Stimulated activated CD4-positive, alpha-beta T cell treated with anti-CD3 and anti-CD28 coated beads, TNF-alpha, amount 100 ng/mL, for 1 hour (primary cell): ENCODE measurements at places on chromosomes 3 and 15.

DNA sequence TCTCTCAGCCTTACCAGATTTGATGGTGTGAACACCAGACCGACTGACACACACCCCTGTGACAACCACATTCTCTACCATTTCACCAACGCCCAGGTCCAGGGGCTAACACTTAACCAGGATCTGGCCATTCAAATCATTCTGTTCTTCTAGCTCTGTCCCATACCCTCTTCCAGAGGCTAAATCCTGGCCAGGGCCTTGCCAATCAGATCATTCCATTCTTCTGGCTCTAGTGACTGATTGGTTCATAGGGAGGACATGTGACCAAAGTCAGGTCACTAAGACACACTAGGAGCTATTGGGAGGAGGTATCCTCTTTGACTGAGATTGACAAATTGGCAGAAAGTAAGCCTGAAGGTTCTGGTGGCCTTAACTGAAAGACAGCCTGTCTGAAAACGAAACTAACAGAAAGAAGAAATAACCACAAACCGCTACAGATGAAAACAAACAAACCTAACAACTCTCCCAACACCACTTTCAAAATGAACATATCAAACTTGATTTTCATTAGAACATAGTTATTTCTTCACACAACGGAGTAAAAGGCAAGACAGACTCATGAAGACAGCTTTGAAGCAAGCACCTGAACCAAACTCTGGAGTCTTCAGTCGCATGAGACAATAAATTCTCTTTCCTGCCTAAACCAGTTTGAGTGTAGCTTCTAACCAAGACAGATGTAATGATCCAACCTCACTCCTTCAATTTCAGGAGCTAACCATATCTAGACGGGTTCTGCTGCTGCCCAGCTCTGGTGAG lies 68.5 kb downstream of the TRANK1 start:
- DNase-seq: no peak

DNA sequence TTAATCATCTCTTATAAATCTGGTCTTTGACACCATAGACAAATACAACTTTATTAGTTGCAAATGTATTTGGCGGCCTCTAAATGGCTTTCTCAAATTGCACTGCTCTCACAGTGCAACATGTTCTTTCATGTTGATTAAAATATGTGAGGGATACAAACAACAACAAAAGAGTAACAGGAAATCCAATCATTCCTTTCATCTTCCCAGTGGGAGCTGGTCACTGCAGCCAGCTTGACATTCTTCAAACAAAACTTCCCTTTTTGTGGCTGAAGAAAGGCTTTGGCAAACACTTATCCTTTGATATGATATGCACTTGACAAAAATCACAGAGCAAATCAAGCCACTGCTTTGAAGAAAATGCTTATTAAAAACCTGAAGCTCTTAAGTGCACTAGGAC lies 973.6 kb downstream of the EPHA3 start:
- no peak for DNase-seq

DNA sequence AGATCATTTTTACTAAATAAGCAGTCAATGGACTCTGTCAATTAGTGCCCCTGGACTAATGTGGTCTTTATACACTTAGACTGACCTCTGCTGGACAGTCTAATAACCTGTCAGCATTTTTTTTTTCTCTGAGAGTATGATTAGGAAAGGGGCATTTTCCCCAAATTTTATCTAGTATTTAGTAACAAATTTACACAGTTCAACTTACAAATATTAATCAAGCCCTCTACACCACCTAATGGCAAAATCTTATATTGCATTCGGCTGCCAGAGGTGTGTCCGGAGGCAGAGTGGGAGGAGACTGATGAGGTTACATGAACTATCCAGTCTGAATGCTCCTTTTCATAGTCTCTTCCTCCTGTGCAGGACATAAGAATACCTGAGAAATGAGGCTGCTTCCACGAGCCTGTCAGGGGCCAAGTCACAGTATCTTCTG lies 36.0 kb upstream of the COLQ start:
- DNase-seq: no peak

- no peak for DNase-seq
These were observed 70.6 kb downstream of the USF3 start for GRCh38 chr3:113625834-113626233.

- no peak for DNase-seq
These were observed 65.1 kb upstream of the KLF13 start for GRCh38 chr15:31261266-31262142.

GRCh38 chr3:124607163-124607562 lies 123.1 kb upstream of the UMPS start:
- no peak for DNase-seq

DNA sequence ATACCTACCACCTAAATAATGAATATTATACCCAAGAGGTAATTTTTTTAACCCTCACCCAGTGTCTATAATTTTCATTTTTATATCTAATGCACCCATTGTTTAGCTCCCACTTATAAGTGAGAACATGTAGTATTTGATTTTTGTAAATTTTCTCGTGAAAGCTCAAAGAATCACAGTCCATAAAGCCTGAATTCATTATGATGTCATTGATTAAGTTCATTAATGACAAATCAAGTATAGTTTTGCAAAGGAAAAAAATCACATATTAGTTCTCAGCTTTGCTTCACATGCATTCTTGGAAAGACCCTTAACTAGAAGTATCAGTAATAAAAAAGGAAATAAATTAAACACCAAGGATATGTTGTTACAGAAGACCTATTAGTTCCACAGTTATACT lies 425.3 kb upstream of the UBE2E2 start:
- no peak for DNase-seq

GRCh38 chr15:93086791-93087190 lies 2.2 kb downstream of the RGMA start:
- DNase-seq: no peak

DNA sequence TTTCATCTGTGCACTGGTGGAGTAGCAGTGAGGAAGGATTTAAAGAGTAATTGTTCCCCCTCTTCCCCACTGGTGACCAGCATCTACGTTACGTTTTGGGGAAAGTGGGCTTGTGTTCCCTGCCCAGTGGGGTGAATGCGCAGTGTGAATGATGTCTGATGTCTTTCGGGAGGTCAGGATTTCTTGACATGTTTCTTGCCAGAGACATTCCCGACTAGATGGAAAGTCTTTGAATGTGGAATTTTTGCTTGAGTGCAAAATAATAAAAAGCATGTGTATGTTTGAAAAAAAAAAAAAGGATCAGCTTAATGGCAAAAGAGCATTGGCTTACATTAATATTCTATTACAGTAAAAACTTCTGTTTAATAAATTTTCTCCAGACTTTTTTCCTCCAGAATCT lies 632.2 kb downstream of the FOXP1 start:
- DNase-seq: no peak

- no peak for DNase-seq
These were observed 15.7 kb downstream of the UQCC5 start for GRCh38 chr3:52552089-52552488.

DNA sequence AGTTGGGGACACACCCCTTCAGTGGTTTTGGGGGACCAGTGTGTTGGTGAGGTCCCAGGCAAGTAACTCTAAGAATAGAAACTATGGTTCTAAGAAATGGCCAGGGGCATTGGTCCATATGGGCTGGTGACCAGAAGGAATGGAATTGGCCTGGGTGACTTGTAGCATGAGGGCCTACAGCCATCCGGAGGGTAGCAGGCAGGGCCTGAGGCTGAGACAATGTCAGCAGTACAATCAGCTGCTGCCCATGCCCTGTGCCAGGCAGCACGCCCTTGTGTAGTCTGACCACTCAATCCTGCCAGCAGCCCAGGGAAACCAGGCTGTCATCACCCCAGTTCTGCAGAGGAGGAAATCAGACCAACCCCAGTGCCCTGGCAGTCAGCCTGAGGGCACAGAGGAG lies 100.6 kb downstream of the DNAJB8 start:
- no peak for DNase-seq

GRCh38 chr15:73352082-73352481 lies 16.7 kb downstream of the HCN4 start:
- no peak for DNase-seq

- DNase-seq: no peak
These were observed 16.4 kb upstream of the ZNF609 start for GRCh38 chr15:64443747-64444621.

GRCh38 chr3:127588806-127589577 lies 1.5 kb downstream of the TPRA1 start:
- no peak for DNase-seq

GRCh38 chr3:40201770-40202169 lies 107.7 kb upstream of the EIF1B start:
- DNase-seq: no peak

GRCh38 chr3:125624341-125624740 lies 29.0 kb upstream of the OSBPL11 start:
- DNase-seq: no peak

DNA sequence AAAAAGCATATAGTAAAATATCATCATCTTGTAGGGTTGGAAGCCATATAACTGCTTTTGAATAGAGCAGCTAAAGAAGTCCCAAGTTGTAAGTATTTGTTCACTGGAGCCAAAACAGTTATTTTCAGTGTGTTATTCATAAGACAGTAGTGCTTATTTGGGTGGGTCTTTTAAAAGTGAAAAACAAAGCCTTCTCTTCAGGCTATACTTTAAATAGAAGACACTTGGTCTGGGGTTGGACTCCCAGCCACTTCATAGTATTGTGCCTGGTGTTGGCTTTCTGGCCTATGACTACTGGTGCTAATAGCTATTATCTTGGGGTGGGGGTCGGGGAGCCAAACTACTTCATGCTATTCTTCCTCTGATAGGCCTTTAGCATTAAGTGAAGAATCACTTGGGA lies 135.2 kb downstream of the SLC25A26 start:
- DNase-seq: no peak

GRCh38 chr15:41019174-41019573 lies 65.9 kb downstream of the CHAC1 start:
- no peak for DNase-seq

DNA sequence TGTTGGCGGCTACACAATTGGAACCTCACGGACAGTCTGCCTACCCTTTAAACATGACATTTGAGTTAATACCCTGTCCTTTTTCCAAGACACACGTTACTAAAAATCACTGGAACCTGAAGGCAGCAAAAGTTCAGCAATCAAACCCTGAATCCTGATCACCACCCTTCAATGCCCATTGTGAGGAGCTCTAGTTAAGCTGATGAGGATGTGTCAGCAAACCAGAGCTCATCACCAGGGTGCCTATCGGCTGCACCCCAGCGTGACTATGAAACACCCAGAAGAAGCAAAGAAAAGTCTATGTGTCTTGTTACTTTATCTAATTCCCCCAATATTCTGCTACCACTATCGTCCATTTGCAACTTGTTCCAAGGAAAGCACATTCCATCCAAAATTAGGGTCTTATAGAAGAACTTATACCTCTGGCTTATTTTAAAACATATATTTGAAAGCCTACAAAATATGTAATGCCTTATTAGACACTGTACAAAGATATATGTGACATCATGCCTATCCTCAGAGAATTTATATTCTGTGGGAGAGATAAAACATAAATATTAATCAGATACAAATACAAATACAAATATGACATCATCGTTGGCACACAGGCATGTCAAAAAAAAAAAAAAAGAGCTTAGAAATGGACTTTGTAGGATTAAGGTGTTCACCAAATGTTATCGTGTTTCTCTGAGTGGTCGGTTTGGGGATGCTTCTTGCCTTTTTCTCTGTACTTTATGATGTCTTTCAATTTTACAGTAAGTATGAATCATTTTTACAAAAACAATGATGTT lies 219.7 kb upstream of the SETMAR start:
- no peak for DNase-seq

- no peak for DNase-seq
These were observed 92.3 kb downstream of the TMEM212 start for GRCh38 chr3:171935261-171936123.

DNA sequence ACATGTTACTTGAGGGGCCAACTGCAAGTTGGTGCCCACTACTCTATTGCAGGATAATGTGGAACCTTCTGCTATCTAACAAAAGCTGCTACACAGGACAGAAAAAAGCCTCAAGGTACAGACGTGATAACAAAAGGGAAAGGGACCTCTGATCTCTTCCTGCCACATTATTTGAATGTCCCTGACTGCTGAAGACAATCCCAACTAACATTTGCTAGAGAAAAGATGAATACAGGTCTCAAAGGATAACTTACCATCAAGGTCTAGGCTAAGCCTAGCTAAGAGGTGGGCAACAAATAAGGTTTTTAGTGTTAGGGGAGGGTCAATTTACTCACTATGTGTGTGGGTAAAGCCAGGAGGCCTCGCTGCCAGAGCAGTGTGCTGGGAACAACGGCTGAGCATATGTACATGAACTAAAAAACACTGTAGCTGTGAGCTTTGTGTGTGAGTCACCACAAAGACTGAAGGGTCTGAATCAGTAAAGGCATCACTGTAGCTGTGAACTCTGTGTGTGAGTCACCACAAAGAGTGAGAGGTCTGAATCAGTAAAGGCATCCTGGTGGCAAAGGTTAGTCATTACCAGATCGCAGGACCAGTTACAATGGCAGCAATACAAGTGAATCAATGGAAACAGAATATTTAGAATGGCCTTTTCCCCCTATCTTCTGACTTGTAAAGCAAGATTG lies 111.7 kb downstream of the LMLN start:
- DNase-seq: no peak

DNA sequence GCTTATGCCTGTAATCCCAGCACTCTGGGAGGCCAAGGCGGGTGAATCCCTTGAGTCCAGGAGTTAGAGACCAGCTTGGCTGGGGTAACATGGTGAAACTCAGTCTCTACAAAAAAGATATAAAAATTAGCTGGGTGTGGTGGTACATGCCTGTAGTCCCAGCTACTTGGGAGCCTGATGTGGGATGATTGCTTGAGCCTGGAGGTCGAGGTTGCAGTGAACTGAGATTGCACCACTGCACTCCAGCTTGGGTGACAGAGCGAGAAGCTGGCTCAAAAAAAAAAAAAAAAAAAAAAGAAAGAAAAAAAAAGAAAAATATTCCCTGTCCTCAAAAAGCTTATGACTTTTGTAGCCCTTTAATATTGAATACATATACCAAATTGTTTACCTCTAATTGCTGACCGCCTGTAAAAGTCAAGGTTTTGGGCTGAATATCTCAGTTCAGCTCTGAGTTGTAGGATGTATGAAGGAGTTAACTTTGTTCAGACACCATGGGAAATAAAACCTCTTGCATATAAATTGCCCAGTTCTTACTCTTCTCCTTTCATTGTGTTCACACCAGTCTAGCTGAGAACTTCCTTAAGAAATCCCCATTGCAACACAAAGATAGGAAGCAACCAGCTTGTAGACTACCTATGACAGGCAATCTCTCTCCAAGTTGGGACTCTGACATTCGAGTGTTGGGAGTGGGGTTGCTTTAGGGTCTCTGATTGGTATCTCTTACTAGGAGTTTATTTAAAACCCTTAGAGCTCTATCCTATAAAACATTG lies 97.6 kb upstream of the RASGRP1 start:
- no peak for DNase-seq

- no peak for DNase-seq
These were observed 85.1 kb downstream of the PDCD6IP start for GRCh38 chr3:33883538-33883950.

DNA sequence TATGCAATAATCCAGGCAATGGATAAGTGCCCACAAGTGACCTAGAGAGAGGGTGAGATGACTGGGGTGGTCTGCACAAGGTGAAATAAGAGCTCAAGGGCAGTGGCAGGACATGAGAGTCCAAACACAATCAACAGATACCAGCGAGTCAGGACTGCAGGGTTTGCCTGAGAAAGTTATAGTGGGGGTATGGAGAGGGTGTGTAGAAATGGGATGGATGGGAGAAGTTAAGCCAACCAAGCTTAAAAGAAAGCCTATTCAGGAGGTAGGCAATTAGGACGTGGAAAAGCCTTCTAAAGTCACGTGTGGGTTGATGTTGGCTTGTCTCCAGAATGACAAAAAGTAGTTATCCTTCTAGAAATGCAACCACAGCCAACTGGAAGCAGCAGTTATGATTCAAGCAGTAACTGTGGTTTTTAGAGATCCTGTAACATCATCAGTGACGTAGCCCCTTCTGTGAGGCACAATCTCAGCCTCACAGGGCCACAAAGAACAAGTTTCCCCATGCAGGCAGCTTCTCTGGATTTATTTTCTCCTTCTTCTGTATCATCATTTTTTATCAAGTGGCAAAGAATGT lies 56.1 kb downstream of the FAM174B start:
- DNase-seq: no peak
